ENCODE measurements at places on chromosomes 5 and 9.
A peak's percentile ranks its signal among the peaks of the same experiment; 100 is the strongest.

- DNase-seq, result no peak
Observed at GRCh38 chr5:113689647-113690046, 176.2 kb downstream of the YTHDC2 start.

GRCh38 chr5:107474716-107475489 is 195.8 kb downstream of the EFNA5 start:
- DNase-seq, result no peak

GRCh38 chr9:34454571-34455065 is 3.8 kb downstream of the FAM219A start:
- DNase-seq, result no peak

DNA sequence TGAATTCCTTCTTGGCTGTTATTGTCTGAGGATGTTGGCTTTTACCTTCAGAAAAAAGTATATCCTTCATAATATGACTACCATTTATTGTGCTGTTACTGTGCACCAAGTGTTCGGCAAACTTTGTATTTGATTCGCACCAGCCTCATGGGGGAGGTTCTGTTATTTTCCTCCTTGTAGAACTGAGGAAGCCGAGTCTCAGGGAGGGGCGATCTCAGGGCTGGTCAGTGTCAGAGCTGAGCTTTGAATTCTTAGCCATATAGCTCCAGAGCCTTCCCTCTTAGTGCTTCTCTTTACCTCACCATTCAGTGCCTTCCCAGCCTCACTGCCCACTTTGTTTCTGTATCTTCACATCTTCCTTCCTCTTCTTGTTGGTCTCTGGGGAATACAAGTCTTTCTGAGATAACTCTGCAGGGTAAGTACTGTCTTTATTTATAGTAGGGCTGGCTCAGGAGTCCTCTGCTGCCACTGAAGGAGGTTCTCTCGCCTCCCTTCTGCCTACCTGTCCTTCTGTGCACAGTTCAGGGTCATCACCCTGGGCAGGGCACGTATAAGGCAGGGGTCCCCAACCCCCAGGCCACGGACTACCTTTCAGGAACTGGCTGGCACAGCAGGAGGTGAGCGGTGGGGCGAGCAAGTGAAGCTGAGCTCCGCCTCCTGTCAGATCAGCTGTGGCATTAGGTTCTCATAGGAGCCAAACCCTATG is 48.4 kb downstream of the GALNT10 start:
- DNase-seq, result no peak

DNA sequence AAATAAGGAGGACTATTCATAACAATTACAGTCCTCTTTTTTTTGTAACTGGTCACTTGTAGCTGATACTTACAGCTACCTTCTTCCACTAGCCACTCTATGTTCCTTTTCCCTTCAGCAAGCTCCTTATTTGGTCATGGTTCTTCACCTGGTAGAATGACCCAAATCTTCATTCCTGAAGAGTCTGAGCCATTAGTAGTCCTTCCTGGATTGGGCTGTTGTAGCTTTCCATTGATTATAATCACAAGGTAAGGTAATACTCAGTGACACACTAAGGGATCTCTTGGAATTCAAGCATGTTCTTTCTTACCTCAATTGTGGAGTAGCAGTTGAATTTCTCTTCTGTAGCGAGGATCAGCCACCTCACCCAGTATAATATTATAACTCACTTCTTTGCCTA is 25.5 kb upstream of the ITGA2 start:
- no peak for DNase-seq

GRCh38 chr5:100775533-100775855 is 127.6 kb downstream of the ST8SIA4 start:
- DNase-seq, result no peak

DNA sequence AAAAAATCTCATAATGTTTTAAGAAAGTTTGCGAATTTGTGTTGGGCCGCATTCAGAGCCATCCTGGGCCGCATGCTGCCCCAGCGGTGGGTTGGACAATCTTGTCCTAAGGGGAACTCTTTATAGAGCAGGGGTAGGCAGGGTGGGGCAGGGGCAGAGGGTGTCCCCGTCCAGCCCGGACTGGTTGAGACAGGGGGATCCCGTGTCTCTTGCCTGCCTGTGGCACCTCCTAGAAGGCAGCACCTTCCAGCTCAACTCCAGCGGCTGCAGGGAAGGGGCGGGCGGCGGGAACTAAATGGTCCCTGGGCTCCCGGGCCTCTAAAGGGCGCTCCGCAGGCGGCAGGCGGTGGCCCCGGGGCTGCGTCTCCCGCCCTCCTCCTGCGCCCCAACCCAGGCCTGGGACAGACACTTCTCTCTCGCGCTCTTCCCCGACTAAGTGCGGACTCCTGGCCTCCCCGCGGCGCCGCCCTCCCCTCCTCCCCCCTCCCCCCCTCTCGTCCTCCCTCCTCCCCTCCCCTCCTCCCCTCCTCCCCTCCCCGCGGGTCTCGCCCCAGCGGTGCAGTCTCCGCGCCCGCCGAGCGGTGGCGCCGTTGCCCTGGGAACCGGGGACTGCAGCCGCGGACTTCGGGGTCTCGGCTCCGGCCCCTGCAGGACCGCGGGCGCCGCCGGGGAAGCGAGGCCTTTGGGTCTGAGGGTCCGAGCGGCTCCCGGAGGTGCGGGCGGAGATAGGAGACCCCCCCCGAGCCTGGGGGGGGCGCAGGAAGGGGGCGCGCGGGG is 132.6 kb downstream of the MRPL36 start:
- DNase-seq, result peak; percentile 35

DNA sequence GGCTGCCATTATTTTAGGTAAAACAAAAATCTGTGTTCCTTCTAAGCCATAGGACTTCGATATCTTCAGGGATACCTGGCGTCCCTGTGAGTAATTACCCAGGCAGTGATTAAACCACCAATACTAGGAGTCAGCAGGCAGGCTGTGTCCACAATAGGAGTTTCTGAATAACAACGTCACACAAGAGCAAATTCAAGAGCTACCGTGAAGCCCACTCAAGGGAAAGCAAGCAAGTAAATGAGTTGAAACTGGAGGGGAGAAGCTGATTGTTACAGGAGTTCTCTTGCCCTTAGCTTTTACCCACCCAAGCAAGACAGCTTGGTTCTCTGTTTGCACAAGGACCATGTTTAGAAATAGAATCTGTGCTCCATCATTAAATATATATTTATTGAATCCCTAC is 50.8 kb downstream of the SEMA5A start:
- DNase-seq, result no peak

- DNase-seq, result no peak
Observed at GRCh38 chr9:36086442-36086841, 49.7 kb downstream of the RECK start.

DNA sequence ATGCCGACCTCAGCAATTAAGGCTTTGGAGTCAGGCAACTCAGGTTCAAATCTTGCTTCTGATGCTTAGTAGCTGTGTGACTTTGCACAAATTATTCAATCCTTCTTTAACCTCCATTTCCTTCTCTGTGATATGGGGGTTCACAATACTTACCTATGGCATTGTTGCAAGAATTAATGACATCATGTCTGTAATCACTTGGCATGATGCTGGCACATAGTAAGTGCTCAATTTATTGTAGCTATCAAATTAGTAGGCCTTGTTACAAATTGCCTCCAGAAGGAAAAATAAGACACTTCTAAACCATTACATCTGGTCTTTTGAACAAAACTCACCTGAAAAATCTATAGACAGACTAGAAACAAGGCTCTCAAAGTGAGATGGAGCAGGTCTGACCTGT is 29.9 kb upstream of the NDFIP1 start:
- no peak for DNase-seq

GRCh38 chr9:79637177-79637925 is 65.6 kb downstream of the TLE4 start:
- no peak for DNase-seq

DNA sequence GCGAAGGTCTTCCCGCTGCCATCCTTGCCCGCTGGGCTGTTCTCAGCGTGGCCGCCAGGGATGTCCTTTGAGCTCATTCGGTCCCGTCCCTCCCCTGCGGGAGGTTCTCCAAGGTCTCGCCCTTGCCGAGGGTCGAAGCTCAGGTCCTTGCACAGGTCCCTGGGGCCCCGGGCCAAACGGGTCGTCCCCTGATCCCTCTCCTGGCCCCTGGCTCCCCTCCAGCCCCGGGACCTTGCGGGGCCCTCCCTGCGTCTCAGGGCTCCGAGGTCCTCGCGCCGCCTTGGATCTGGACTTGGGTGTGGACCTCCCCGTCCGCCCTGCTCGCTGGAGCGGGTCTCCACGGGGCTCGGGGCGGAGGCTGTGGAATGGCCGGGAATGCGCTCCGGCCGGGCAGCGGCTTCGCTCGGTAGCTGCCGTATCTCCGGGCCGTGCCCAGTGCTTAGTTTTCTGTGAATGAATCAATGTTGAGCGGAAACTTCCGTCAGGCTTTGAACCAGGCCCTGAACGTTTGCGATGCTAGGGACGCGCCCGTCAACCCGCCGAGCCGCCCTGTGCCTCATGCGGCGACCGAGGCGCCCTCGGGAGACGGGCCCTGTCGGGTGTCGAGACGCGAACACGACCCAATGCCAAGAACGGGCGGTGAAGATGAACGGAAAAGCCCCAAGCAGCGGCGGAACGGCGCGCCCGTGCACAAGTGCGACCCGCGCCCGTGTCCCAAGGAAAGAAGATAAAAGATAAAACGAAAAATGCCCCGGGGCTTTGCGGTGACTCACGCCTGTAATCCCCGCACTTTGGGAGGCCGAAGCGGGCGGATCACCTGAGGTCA is 780 bp downstream of the RNU6ATAC start:
- no peak for DNase-seq

- DNase-seq, result no peak
Observed at GRCh38 chr9:15856591-15856990, 303.7 kb downstream of the CCDC171 start.

DNA sequence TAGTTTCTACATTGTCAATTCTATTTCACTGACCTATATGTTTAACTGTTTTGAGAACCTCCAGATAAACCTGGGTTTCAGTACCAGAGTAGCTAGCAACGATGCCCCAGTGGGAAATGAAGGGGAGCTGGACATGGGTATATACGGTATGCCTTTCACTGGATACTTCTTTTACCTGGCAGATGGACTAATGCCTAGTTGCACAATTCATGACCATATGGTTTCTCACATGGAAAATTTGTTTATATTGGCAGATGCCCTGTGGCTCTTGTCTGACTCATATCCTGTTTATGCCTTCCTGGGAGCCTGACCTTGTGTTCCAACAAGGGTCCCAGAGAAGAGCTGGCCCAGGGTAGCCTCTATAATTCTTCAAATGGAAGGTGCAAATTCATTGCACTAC is 144.1 kb downstream of the MAT2B start:
- DNase-seq, result no peak

GRCh38 chr5:152994033-152994680 is 496.3 kb upstream of the GRIA1 start:
- no peak for DNase-seq

DNA sequence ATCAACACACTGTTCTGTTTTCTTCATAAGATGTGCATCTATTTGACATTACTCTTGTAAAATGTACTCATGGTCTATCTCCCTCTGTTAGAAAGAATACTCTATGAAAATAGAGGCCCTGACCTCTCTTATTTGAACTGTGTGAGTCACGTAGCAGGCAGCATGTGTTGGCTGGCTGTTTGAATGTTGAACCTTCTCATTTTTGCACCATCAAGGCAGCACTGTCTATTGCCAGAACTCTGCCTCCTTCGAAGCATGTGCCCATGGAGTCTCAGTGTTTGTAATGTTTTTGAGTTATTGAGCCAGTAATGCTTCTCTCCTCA is 144.4 kb downstream of the ALDH1A1 start:
- DNase-seq, result no peak

- DNase-seq, result no peak
Observed at GRCh38 chr5:6574537-6575245, 58.2 kb downstream of the NSUN2 start.

- DNase-seq, result no peak
Observed at GRCh38 chr5:38807570-38808483, 38.0 kb upstream of the OSMR start.

DNA sequence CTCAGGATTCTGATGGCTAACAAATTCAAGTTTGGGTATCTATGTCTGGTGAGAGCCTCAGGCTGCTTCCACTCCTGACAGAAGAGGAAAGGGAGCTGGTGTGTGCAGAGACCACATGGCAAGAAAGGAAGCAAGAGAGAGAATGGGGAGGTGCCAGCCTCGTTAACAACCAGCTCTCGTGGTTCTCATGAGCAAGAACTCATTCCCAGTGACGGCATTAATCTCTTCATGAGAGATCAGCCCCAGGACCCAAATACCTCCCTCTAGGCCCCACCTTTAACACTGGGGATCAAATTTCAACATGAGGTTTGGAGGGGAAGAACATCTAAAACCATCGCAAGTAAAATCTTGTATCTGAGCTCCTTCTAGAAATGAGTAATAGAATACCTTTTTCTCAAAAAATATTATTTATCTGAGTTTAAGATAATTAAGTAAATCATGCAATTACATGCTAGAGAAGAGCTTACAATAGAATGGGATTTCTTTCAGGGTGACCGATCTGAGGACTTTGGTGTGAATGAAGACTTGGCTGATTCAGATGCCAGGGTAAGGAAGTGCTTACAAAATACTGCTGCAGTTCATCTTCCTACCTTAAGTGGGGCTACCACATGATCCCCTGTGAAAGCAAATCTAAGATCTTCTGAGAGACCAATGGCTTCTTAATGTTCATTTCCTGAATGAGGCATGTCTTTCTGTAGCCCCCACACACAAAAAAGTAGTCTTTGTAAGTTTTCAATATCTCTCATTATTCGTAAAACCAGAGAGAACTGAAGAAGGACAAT is 11.5 kb downstream of the ANXA1 start:
- DNase-seq, result no peak

GRCh38 chr5:159190170-159190569 is 19.2 kb downstream of the RNF145 start:
- DNase-seq, result no peak

DNA sequence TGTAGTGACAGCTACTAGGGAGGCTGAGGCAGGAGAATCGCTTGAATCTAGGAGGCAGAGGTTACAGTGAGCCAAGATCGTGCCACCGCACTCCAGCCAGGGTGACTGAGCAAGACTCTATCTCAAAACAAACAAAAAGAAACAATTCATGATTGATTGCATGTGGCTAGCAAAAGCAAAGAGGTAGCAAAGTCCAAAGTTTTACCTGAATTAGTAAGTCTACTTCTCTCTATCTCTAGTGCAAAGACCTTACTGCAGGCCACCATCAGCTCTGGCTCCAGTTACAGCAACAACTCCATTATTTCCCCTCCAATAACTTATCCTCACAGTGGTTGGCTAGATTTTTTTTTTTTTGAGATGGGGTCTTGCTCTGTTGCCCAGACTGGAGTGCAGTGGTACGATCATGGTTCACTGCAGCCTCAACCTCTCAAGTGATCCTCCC is 6.2 kb upstream of the SAR1B start:
- no peak for DNase-seq

Data from NCI-H1105 (cell line).